CD4-positive, alpha-beta T cell (primary cell): ENCODE measurements at places on chromosomes 11 and 22.

GRCh38 chr22:24402460-24403192, 24.8 kb upstream of the ADORA2A start:
- no peak for DNase-seq

- no peak for DNase-seq
Measured at GRCh38 chr11:126307706-126308105, 3.8 kb downstream of the DCPS start.

- no peak for DNase-seq
Measured at GRCh38 chr11:124868331-124869274, 3.4 kb downstream of the ROBO3 start.

GRCh38 chr11:108239076-108239475, 16.2 kb downstream of the ATM start:
- DNase-seq, result no peak

GRCh38 chr22:48241658-48242057, 1479.2 kb downstream of the TBC1D22A start:
- DNase-seq, result no peak

DNA sequence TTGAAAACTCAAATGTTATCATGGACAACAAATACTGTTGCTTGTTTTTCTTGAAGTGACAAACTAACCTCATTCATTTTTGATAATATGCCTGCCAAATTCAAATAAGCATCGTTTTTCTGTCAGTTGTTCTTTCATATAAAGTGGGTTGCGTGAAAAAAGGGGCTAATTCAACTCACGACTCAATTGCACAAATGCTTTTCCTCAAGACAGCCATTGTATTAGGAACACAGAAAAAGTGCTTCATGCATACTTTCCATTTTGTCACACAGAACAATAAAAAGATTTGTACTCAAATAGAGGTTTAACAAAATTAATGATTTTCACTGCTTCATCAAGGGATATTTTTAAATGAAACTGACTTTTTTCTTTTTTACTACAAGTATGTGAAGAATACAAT, 94.6 kb upstream of the ALKBH3 start:
- DNase-seq, result no peak

DNA sequence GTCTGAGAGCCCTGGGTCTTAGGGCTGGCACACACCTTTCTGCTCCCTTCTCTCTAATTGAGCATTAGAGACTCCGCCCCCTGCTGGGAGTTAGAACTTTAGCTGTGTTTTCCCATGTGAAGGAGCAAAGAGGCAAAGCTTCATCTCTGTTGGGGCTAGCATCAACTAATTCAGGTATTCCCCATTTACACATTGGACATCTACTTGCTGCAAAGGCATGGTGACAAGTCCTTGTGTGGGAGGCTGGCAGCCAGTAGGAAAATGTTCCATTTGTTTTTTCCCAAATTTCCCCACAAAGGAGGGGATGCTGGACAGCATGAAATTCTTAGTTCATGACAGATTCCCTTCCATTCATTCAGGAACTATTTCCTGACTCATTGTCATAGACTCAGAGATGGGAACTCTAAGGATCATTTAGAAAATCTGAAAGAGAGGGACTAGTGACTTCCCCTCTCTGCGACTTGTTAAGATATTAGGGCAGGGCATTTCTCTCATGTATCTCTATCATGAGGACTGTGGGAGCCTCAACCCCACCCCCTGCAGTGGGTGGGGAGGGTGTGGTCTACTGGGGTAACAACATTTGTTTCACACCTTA, 3.6 kb downstream of the CD44 start:
- DNase-seq, result no peak

DNA sequence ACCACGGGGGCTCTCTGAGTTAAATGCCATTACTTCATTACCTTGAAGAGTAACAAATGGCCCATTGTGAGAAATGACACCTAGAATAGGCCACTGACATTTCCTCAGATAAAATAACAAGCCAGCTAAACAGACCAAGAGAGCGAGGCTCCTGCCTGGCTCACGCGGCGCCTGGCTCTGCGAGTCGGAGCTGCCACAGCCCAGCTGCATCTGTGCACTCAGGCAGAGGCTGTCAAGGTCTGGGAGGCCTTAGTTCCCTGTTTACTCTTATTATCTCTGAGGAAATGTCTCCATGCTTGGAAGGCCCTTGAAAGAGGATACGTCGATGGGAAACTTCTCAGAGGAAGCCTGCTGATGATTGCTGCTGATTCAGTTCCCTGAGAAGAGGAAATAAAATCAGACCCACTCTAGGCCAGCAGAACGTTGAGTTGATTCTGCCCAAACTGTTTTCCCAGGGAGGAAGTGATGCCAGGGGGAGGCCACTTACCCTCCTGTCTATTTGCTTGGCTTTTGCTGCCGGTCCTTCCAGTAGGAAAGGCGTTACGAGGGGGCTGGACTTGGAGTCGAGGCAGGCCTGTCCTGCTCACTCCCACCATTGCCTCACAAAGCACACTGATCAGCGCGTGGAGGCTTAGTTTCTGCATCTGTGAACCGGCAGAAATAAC, 208.8 kb downstream of the TBC1D22A start:
- peak; percentile 7 for DNase-seq

DNA sequence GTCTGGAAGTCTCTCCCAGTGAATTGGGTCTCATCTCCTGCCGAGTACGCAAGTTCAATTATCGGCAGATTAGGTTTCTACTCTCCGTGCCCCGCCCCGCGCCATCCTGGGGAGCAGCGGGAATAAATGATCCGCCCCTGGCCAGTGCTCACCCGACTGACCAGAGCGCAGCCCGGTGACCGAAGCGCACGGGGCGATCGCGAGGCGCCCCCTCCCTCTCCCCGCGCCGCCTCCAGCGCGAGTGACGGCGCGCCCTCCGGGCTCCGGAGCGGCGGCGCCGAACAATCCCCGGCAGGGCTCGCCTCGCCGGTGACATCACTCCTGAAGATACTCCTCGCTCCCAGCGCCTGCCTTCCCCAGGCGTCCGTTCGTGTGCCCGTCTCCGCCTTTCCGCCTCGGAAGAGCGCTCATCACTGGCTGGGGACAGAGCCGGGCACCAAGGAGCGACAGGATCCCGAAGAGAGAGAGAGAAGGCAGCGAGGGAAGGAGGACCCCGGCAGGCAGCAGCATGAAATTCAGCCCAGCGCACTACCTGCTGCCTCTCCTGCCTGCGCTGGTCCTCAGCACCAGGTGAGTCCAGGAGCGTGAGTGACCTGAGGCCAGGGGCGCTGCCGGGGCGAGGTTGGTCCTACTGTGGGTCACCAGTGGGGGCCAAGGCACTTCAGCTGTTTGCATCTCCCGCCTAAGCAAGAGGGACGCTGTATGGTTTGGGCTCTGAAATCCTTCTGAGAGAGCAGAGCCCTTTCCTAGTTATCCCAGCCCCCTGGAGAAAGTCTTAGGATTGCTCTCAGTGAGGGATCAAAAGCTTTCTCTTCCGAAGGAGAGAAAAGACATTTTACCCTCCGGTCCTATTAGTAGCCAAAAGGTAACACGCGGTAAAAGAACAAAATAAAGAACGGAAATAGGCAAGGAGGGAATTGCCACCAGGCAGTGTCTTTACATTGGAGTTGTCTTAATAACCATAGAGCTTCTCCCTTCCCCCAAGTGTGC, at the start of gene LUZP2:
Gene LUZP2, plus strand, starts transcription at position 318 of the 990 bp plus-strand sequence.
- no peak for DNase-seq

GRCh38 chr11:100612766-100613165, 74.3 kb upstream of the ARHGAP42 start:
- DNase-seq, result no peak

GRCh38 chr22:37243402-37244113, 511 bp downstream of the RAC2 start:
- DNase-seq, result no peak

DNA sequence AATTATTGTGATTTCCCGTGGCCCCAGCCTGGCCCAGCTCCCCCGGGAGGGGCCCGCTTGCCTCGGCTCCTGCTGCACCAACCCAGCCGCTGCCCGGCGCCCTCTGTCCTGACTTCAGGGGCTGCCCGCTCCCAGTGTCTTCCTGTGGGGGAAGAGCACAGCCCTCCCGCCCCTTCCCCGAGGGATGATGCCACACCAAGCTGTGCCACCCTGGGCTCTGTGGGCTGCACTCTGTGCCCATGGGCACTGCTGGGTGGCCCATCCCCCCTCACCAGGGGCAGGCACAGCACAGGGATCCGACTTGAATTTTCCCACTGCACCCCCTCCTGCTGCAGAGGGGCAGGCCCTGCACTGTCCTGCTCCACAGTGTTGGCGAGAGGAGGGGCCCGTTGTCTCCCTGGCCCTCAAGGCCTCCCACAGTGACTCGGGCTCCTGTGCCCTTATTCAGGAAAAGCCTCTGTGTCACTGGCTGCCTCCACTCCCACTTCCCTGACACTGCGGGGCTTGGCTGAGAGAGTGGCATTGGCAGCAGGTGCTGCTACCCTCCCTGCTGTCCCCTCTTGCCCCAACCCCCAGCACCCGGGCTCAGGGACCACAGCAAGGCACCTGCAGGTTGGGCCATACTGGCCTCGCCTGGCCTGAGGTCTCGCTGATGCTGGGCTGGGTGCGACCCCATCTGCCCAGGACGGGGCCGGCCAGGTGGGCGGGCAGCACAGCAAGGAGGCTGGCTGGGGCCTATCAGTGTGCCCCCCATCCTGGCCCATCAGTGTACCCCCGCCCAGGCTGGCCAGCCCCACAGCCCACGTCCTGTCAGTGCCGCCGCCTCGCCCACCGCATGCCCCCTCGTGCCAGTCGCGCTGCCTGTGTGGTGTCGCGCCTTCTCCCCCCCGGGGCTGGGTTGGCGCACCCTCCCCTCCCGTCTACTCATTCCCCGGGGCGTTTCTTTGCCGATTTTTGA, 3.3 kb upstream of the ANKRD13D start:
- DNase-seq, result no peak

DNA sequence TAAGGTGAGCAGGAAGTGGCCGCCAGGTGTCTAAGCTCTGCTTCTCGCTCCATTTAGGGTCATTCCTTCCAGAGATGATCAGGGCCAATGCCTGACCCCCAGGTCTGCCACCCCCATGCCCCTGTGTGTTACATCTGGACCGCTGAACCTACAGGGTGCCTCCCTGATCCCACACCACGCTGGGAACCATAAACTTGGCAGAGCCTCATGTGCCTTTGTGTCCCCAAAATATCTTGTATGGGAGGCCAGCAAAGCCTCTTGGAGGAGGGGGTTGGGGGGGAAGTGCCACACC, 3.7 kb downstream of the TST start:
- DNase-seq, result no peak

DNA sequence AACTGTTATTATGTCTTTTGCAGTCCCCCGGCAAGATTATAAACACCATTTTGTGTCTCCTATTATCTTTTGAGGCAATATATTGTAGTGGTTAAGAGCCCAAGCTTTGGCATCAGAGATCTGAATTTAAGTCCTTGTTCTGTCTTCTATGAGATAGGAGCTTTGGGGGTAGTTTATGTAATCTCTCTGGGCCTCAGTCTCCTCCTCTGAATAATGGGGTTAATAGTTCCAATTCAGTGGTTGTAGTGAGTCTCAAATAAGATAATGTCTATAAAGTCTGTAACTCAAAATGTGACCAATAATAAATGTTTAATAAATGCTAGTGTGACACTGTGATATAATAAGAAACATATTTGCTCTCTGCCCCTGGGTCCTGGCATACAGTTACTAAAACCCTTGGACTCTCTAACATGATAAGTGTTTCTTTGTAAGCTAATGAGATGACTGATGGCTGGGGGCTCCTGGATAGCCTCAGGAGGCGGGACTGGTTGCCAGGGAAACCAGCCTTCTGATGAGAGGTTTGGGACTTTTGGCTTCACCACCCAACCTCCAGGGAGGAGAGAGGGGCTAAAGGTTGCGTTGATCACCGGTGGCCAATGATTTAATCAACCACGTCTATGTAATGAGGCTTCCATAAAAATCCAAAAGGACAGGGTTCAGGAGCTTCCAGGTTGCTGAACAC, 183.4 kb upstream of the MTMR2 start:
- no peak for DNase-seq

DNA sequence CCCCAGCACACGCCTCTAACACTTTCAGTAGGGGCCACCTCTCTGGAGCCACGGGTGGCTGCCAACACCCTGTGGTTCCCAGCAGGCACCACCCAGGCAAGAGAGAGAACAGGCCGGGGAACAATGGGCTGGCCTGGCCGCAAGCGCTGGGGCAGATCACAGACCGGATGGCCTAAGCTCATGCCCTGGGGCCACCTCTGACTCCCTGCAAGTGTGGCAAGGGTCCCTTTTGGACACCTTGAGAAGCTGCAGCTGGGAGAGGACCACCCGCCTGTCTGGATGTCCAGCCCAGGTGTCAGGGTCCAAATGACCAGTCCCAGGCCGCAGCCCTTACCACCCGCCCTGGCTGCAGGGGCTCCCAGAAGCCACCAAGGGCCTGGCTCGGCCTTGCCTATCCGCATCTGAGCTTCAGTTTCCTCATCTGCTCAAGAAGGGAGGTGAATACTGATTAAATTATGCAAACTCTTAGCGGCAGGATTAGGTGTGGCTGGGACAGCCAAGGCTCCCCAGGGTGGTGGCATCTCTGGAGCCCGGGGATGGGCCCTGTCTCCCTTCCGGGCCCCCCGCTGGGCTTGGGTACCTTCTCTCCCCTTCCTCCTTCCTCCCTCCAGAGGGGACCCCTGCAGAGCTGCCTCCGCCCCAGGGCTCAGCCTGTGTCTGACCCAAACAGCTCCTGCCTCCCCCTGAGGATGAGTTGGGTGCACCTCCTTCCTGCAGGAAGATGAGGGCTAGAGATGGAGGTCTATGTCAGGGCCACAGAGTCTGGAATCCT, 785 bp upstream of the SUSD2 start:
- no peak for DNase-seq

GRCh38 chr11:104823657-104824056, 74.6 kb downstream of the CASP12 start:
- DNase-seq, result no peak

DNA sequence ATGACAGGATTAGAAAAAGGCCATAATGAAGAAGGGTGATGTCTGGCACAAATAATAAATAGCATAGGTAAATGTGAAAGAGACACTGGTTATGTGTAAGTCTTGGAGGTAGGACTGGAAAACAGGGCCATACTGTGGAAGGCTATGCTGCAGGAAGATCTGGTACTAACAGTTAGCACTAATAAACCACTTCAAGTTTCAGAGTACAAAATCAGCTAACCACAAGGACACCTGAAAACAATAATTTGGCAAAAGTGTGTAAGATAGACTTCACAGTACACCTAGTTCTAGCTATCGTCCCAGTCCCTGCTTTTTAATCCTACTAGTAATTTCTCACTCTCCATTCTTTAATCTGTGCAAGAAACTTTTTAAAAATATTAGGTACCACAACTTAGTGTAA, 44.3 kb downstream of the CWF19L2 start:
- DNase-seq, result no peak

- no peak for DNase-seq
Measured at GRCh38 chr11:71558996-71559395, 6.4 kb upstream of the KRTAP5-10 start.

- no peak for DNase-seq
Measured at GRCh38 chr11:117563556-117563955, 233.5 kb downstream of the DSCAML1 start.

- no peak for DNase-seq
Measured at GRCh38 chr11:64264371-64264852, 13.1 kb downstream of the PLCB3 start.
